Esophagus squamous epithelium (tissue), 5 donors: ENCODE measurements at places on chromosomes 2 and 18. TPM values are rescaled to one million over a fixed set of nuclear protein-coding genes. Genes with fewer than 3 reads are reported as not detected.

The TUBA3D gene
- not detected for total RNA-seq

The MXD1 gene
- total RNA-seq, result 89.2 TPM

The SCN3A gene
- 0.57 TPM for total RNA-seq

The GAL3ST2 gene
- not detected for total RNA-seq

The DSEL gene
- 2.2 TPM for total RNA-seq

The LYPD6B gene
- total RNA-seq, result 6.6 TPM
